ENCODE measurements at places on chromosomes 1 and 21.

DNA sequence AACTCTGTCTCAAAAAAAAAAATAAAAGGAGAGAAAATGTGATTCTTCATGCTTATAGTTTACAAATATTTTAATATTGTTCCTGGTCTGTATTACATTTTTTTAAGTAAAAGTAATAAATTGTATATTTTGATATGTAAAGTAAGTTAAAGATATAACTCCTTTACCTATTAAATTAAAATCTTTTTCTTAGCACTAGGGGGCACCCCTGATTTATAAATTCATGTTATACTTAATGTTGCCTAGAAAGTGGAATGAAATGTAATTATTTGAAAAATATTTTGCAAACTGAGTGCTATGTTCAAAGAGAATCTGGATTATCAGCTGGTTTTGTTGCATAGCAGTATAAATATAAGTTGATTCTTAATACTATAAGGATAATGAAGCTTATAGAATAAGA lies 49.2 kb downstream of the RALGPS2 start:
- DNase-seq: no peak

- no peak for DNase-seq
Measured at GRCh38 chr1:86156566-86157455, at the start of gene COL24A1. Gene COL24A1 (minus strand): TSS chr1:86156772. CDS start chr1:86156396, 376 bp downstream.

- no peak for DNase-seq
Measured at GRCh38 chr1:224044420-224044819, 69.5 kb upstream of the FBXO28 start.

- DNase-seq: no peak
Measured at GRCh38 chr1:110243574-110243973, 33.5 kb downstream of the KCNC4 start.

Measured in epithelial cell of prostate (primary cell).